ENCODE measurements at places on chromosomes 2 and 18.

GRCh38 chr2:30942419-30942818, 135.2 kb upstream of the CAPN13 start:
- no peak for DNase-seq

- no peak for DNase-seq
These were observed 1.2 kb upstream of the BCL11A start for GRCh38 chr2:60554646-60555065.

- DNase-seq, result no peak
These were observed 32.2 kb downstream of the ZC3H15 start for GRCh38 chr2:186518291-186518690.

GRCh38 chr2:44555700-44556099, 194.0 kb downstream of the CAMKMT start:
- no peak for DNase-seq

DNA sequence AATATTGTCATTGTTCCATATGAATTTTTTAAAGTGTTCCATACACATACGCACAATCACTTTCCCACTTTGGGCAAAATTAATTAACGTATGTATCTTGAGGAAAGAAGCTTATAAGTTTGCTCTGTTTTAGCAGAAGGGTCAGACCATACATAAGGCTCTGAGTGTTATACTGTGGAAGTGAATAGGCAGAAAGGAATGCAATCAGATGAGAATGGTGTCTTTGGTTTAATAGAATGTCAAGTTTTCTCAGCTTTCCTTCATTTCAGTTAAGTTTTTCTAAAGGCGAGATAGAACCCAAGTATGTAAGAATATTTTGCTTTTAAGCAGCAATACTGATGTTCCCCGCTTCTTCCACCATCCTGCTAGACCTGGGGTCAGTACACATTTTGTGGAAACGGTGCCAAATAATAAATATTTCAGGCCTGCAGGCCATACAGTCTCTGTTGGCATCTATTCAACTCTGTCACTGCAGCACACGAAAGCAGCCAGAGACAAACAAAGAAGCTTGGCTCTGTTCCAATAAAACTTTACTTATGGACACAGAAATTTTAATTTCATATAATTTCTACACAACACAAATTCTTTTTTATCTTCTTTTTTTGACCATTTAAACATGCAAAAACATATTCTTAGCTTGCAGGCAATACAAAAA, 100.6 kb downstream of the UPP2 start:
- DNase-seq, result no peak

DNA sequence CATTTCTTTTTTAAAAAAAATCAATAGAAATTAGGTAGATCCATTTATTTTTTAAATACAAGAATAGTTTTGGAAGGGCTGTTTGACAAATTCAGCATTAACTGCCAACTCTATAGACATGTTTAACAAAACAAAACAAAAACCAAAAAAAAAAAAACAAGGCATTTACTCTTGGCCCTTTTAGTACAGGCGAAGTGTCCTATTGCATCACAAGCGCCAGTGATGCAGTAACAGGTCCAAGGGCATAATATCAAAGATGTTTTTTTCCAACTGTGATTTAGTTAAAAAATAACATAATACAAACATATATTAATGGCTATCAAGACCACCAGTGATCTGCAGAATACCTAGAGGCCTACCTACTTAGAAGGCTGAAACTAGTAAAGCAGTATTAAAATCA, 55.3 kb downstream of the XDH start:
- DNase-seq, result no peak

DNA sequence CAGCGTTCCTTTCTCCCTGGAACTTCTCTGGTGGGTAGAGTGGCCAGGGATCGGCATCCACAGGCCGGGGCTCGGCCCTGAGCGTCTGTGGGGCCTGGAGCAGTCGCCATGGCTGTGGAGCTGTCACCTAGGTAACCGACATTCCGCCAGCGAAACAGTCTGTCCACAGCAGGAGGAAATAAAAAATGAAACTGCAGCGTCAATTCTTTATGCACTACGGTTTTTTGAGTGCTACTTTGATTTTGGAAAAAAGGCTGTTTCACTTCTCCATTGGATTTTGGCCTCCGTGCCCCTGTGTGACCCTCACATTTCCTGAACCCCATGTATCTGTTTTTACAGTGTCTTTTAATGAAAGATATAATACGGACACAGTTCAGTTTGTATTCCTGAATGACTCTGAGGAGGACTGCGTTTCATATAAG, 163.4 kb downstream of the LDLRAD4 start:
- DNase-seq, result peak; percentile 35

GRCh38 chr18:14971461-14972185, 223.7 kb downstream of the ANKRD30B start:
- no peak for DNase-seq

DNA sequence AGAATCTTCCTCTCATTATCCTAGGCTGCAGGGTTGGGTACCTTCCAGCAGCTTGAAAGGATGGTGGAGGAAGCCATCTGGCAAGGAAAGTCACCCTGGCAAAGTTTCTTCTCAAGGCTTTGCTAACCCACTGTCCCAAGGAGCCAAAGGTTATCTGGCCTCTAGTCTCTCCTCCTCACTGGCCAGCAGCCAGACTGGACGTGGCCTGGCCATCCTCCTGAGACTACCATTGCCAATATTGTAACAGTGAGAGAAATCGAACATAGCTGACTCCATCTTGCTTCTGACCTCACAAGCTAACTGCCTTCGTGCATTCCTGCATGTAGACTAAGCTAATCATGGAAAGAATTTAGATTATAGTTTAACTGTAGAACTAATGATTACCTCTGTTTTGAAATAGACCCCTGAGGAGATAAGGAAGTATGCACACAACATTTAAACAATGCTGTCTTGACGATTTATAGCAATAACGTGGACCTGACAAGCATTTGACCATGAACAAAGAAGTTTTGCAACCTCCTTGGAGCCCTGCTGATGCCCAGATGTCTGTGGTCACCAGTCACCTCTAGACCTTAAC, 7.8 kb upstream of the ANXA4 start:
- DNase-seq, result no peak

DNA sequence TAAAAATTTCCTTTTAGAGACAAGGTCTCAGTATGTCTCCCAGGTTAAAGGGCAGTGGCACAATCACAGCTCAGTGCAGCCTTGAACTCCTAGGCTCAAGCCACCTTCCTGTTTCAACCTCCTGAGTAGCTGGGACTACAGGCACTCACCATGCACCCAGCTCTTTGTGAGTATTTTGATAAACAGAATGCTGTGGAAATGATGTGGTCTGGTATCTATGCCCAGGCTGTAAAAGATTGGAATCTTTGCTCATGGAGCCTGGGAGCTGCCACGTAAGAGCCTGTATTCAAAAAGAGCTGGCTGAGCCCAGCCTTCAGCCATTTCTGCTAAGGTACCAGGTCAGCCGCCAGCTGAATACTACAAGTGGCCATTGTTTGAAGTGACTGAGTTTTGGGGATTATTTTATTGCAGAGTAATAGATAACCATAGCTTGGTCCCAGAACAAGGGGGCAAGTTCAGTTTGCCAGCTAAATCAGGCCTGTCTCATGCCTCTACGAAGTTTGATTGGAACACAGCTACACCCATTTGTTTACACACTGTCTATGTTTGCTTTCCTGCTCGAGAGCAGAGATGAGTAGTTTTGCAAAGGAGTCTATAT, 21.3 kb upstream of the ARL5A start:
- DNase-seq, result no peak

- DNase-seq, result no peak
These were observed 20.4 kb downstream of the GRHL1 start for GRCh38 chr2:9971890-9972289.

DNA sequence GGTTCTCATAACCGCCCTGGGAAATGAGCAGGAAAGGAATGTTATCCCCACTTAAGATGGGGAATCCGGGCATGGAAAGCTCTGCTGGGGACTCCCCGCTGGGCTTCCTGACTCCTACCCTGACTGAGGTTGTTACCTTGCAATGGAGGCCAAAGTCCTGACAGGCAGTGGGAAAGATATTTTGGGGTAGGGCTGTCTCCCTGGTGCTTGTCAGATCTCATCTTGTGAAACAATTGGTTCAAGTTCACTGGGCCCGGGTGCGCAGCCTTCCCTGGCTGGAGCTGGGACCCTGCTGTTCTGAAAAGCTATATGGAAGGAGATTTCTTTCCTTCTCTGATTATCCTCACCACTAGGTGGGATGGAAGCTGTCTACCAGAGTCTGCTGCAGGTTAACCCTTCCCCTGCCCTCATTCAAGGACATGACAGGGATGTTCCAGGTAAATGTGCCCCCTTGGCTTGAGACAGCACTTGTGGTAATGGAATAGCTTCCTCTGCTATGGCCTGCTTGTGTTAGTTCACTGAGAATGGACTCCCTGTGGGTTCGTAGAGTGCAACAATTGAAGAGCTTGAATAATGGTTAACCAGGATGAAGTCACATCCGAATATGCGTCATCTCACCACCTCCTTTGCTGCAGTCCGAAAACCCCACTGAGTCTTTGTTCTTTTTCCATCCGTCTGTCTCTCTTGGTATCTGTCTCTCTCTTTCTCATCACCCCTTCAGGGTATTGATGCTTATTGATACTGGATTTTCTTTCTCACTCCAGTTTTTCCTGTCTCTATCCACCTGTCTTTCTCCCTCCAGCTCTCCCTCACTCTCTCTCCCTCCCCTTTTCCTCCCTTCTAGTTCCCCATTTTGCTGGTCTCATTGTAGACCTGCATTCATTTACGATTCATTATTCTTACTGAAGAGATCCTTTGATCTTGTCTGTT, 67.8 kb upstream of the EPAS1 start:
- DNase-seq, result no peak

DNA sequence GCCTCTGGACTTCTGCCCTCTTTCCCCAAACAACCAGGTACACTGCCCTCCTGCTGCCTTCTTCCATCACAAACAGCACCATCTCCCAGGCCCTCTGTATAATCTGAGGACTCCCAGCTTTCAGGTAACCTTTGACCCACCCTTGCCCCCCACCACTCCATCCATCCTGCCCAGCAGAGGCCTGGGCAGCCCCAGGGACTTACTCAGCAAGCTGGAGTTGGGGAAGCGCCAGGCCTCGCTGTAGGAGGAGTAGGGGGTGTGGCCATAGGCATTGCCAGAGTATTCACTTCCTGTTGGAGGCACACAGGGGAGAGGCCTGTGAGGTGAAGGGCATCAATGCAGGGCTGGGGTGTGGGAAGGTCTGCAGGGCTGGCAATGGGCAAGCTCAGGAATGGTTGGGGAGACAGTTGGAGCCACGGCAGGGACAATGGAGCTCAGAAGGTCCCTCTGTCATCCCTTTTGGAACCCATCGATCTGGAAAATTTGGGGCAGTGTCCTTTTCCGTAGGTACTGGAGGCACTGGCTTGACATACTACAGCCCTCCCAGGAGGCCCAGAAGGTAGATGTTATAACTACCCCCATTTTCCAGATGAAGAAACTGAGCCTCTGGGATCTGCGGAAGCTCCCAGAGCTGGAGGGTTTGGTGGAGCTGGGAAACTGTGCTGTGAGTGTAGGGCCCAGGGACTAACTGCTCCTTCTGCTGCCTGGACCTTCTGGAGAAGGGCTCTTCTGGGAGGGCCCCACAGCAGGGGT, 46.3 kb downstream of the PSD4 start:
- DNase-seq, result no peak

DNA sequence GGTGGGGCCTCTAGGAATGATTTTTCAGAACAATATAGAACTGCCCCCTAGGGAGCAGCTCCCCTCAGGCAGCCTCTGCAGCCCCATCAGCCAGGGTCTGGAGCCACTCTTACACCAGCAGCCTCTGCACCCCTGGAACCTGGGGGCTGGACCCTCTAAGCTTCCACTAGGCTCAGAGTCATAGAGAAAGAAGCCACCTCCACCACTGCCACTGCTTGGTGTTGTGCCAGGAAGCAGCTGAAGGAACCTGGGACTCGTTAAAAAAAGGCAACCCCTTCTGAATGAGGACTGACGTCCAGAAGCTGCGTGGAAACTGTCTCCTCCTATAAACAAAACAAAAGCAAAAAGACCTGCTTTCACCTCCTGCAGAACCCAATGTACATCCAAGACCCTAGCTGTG, 98.1 kb upstream of the HS6ST1 start:
- no peak for DNase-seq

DNA sequence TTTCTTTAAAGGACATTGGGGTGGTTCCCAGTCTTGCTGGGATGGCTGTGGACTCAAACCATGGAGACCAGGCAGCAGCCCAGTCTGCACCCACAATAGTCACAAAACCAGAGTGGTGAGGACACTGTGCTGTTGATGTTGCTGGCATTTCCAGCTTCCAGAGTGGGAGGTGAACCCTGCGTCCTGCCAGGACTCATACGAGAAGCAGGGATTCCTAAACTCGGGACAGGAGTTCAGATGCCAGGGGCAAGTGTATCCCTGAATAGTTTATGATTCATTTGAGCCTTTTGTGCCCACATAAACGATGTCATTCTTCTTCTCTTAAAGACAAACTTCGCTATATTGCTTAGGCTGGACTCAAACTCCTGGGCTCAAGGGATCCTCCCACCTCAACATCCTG, 62.8 kb downstream of the TCF7L1 start:
- DNase-seq, result no peak

DNA sequence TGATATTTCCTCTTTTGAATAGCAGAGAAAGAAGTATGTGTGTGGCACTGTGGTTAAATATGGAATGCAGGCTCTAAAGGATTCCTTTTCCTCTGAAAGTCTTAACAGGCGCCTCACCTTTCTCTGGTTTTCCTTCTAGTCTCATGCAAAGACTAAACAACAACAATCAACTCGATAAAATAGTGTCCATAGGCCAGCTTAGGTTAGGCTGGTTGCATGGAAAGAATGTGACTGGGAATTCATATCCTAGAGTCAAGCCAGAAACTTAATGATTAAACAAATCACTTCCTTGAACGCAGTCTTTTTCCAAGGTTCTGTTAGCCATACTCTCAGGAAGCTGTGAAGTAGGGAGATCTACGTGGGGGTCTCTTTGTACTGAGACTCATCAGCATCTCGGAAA, 800.8 kb upstream of the ID2 start:
- no peak for DNase-seq

GRCh38 chr2:234279637-234280036, 217.2 kb downstream of the ARL4C start:
- DNase-seq, result no peak

DNA sequence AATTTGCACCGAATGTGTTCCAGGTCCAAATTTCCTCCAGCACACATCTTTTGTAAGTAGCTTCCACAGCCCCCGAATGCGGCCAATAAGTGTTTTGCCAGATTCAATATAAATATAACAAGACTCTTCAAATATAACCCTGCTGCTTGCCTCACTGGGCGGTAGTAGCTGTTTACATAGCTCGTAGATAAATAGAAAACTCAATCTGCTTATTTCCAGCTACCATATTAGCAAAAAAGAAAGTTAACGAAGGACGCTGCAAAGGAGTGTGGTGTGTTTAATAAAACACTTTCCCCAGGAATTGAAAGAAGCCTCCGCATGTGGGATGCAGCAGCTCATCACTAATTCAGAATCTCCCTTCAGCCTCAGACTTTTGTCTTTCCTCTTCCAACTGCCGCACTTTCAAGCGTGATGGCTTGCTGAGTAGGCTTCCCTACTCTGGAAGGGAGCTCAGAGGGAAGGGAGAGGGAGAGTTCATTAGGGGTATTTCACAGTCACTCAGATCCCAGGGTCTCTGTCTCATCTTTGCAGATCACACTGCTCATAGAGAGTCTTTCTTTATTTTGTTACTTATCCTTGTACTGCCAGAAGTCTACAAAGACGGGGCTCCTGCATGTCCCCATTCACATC, 367.0 kb downstream of the RND3 start:
- DNase-seq, result no peak
